Skin of body (tissue), 3 donors: ENCODE measurements at places on chromosomes 6 and 20.

GRCh38 chr6:6277413-6277812 is 43.0 kb downstream of the F13A1 start:
- DNase-seq = peak; percentile 38

DNA sequence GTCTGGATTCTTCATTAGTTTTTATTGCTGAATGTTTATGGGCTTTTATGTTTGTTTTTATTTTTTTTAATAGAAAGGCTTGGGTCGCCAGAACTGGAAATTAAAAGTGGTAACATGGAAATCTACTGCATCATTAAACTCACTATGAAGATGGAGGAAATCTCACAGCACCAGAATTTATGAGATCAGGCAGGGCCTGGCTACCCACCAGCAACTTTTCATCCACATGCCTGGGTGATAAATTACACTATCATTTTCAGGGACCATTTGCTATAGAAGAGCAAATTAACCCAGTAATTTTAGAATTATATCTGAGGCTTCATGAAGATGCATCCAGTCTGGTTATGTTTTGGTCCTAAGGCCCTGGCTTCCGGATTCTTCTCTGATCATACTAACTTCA is 57.8 kb upstream of the PLCB4 start:
- no peak for DNase-seq

GRCh38 chr20:40467067-40467466 is 222.0 kb downstream of the MAFB start:
- no peak for DNase-seq

- DNase-seq = no peak
Observed at GRCh38 chr20:50577175-50578018, 67.2 kb downstream of the PTPN1 start.

DNA sequence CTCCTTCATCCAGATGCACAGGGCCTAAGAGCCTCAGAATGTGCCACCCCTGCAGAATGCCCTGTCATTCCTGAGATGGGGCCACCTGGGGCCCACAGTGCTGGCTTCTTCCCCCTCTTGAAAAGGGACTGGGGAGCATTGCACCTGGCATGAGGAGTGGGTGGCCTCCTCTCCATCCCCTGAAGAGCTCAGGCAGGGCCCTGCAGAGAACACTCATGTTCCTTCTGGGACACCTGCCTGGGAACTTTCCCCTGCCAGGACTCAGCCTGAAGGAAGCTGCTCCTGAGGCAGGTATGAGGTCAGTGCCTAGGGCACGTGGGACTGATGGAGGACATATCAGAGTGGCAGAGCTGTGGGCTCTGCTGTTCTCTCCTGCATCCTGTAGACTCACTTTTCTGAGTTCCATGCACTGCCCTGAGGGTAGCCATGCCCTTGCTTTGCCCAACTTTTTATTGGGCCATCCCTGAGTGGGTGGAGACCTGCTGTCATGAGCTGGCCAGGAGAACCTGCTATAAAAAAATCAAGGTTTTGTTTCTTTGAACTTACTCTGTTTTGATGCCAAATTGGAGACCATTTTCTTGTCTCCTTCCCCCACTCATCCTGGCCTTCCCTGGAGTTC is 19.5 kb downstream of the CCDC167 start:
- no peak for DNase-seq

- peak; percentile 73 for DNase-seq
Observed at GRCh38 chr6:2876210-2877056, 26.7 kb downstream of the SERPINB9 start.

GRCh38 chr6:15512721-15513120 is 150.1 kb downstream of the DTNBP1 start:
- no peak for DNase-seq

- DNase-seq = no peak
Observed at GRCh38 chr6:1624851-1625781, 15.4 kb downstream of the FOXC1 start.

GRCh38 chr6:30875244-30876038 is 8.9 kb upstream of the DDR1 start:
- DNase-seq = no peak

DNA sequence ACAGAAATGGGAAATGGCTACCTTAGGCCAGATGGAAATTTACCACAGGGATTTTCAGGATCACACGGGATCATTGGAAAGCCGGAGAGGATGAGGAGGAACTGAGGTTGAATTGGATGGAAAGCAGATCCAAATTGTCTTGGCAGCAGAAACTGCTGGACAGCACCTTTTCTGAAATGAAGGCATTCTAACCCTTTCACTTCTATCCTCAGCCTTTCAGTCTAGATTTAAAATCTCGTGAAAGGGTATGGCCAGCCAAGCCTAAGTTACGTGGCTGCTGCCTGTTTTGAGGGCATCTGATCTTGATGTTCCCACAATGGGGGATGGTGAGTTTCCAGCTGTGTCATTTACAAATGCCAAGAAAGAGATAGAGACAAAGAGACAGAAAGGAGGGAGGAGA is 358.2 kb downstream of the KIF16B start:
- no peak for DNase-seq

DNA sequence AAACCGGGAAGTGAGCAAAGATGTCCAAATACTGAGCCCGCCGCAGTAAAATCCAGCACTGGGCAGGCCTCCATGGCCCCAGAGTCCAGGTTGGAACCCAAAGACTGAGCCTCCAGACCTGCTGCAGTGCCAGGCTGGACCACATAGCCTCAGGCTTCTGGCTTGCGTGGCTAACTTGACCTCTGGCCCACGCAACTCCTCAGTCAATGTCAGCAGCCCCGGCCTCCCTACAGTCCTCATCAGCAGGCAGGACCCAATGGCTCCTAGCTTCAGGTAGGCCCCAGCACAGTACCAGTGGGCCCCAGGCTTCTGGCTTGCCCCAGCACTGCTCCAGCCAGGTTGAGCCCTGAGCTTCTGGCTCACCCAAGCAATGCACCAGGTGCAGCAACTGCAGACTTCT is 245.1 kb upstream of the AFDN start:
- DNase-seq = no peak

- no peak for DNase-seq
Observed at GRCh38 chr6:62891065-62891647, 320.1 kb upstream of the FKBP1C start.

DNA sequence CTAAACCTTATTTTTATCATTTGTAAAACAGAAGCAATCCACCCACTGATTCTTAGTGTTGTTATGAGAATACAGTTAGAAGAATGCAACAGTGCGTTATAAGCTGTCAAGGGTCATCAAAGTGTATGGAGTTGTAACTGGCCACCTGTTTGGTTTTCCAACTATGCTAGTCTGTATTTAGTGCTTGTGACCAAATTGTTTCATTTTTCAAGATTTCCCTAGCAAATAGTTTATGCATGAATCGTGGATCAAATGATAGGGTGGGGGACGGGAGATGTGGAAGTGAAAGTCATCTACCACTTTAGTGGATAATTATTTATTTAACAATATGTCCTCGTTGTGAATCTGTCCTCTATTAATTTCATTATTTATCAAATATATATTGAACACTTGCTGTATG is 175.4 kb upstream of the HDDC2 start:
- DNase-seq = no peak

DNA sequence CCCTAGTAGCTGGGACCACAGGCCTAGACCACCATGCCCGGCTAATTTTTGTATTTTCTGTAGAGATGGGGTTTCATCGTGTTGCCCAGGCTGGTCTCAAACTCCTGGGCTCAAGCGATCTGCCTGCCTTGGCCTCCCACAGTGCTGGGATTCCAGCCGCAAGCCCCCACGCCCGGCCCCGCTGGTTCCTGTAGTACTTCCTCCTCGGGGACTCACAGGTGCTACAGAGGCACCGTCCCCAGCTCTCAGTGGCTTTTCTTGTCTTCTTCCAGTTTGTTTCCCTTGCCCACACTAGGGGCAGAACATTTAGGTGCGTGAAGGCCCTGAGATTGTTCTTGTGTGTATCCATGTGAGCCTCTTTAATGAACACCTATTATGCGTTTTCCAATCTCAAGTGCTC is 773 bp upstream of the ZBP1 start:
- DNase-seq = no peak

- DNase-seq = peak; percentile 94
Observed at GRCh38 chr6:130969791-130970491, 93.1 kb downstream of the EPB41L2 start.

DNA sequence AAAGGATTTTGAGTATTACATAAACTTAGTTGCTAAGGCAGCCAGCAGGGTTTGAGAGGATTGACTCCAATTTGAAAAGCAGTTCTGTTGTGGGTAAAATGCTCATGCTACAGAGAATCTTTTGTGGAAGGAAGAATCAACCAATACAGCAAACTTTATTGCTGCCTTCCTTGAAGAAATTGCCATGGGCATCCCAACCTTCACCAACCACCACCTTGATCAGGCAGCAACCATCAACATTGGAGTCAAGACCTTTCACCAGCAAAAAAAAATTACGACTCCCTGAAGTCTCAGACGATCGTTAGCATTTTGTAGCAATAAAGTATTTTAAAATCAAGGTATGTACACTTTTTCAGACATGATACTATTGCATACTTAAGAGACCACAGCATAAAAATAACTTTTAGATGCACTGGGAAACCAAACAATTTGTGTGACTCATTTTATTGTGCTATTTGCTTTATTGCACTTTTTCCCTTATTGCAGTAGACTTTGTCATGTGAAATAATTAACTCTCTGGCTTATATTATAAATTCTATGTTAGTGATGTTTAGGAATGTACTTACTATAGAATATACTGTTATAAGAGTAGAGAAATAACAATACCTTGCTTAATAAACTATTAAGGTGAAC is 390.8 kb downstream of the CDKAL1 start:
- DNase-seq = no peak

DNA sequence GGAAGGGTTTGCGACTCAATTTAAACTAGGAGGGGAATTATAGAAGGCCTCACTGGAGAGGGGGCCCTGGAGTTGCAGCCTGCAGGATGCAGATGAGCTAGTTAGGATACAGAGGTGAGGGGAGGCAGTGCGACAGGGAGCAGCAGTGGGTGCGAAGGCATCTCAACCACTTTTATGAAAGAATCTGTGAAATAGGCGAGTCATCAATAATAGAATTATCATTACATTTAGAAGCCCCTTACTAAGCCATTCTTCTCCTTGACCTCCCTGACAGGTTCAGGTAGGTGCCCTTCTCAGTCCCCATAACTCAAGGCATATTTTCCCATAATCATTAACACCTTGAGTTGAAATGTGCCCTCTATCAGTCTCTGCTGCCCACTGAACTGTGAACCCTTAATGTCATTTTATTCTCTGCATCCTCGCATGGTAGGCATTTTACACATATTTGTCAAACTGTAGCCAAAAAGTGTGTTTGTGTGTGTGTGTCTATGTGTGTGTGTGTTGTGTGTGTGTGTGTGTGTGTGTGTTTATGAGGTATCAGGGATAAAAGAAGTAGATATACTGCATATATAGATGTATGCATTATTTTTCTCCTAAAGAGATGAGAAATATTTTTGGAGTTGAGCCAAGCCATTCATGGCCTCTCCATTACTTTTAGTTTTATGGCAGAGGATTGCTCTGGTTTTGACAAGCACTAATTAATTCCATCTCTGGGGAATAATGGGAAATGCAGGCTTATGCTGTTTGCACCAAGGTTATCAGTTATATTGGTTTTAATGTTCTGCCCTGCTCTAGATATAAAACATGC is 898.8 kb downstream of the KIF16B start:
- DNase-seq = no peak

DNA sequence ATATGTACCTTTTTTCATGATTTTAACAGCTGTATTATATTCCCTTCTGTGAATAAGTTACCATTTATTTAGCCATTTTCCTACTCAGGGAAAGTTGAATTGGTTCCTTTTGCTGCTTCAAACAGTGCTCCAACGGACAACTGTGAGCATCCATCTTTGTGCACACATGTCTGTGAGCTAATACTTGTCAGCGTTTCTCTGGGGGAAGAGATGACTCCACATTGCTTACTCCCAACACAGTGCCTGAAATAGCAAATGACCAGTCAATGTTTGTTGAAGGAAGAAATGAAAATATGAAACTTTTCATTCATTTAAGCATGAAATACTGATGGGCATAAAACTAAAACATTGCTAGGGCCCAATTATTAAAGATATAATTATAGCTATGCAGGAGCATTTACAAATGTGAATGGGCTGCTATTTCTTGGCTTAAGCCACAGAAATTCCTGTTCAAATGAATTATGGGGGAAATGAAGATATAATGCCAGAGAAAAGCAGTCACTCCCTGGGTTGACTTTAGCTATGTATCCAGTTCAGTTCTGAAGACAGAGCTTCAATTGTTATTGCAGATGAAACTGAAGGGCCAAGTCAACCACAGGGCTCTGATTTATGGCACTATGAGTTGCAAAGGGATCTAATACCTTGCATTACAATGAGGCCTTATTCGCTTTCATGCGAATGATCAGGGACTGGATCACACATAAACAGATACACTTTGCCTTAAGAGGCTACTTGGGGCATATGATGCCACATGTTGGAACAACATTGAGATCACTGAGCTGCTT is 47.4 kb upstream of the FOXC1 start:
- DNase-seq = no peak

DNA sequence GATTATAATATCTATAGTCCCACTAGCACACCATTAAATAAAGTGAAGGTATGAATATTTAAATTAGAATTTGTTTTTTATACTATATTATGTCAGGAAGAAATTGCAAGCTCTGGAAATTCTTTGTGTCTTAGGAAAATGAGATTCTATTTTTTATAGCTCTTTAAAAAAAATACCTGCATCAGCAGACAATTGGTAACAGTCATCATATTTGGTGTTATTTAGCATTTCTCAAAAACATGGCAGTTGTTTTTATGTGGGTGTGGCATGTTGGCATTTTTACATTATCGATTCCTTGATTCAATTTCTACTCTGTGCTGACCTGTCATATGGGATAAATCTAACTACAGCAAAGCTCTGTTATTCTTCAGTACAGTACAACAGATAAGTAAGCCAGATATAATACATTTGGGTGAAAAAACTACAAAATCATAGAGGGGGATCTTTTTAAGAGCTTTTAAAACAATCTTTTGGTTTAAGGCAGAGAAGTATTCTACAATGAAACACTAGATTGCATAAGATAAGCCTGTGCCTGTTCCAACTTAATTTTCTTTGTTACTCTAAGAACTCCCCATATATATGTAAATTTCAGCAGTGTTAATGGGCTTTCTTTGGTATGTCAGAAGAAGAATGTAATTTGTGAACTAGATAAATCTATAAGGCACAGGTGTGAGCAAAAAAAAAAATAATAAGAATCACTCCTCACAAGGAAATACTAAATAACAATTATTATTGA is 71.5 kb downstream of the LAMA2 start:
- no peak for DNase-seq

- peak; percentile 5 for DNase-seq
Observed at GRCh38 chr6:33082702-33083101, 6.9 kb downstream of the HLA-DPB1 start.
